ENCODE measurements at places on chromosomes 4 and X.

DNA sequence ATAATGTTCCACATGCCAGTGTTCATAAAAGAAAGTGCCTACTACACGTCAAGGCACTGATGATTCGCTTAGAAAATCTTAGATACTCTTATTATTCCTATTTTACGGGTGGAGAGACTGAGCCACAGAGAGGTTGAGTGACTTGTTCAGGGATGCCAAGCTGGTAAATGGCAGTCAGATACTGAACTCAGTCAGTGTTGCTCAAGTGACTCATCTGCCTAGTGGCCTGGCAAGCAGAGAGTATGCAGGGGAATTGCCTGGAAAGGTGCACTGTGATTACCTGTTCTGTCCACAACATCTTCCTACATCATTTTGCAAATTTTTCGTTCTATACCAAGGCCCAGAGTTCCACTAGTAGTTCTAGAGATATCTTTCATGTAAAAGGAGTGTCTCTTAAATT, 68.4 kb downstream of the RAPGEF2 start:
- no peak for DNase-seq

DNA sequence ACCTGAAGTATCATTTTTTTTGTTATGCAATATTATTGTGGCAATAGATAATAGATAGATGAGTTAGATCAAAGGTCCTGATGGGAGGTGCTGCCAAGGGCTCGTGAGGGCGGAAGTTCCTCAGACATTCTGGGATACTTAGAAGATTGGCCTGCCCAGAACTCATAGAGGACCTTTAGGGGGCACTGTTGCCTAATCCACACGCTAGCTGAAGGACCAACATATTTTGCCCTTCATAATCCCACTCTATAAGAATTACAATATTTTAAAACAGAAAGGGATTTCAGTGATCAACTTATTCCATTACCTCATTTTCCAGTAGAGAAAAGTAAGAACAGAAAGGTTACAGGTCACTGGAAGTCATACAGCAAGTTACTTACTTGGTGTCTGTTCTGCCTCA, 22.9 kb upstream of the COX7B2 start:
- DNase-seq = no peak

GRCh38 chr4:38673130-38673978, 9.4 kb downstream of the KLF3 start:
- DNase-seq = no peak

DNA sequence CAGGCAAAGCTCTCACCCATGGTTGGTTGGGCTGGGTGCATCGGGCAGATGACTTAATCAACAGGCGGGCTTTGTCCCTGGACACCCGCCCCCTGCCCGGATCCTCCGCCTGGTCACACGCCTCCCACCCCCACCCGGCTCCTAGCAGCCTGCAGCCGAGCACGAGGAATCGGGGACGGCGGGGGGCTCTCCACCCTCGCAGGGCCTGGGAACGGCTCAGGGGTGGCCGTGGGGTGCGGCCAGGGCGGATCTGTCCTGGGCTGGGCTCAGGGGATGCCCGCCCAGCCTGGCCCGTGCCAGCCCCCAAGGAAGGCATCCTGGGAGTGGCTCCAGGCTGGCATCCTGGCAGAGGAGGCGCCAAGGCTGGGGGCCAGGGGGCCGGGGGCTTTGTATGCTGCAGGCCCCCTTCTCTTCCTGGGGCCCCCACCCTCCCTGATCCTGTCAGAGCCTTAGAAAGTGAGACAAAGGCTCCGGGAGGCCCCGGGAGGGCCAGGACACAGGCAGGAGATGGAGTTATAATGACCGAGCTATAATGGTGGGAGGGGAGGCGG, 32.5 kb upstream of the FGFR3 start:
- no peak for DNase-seq

- DNase-seq = peak; percentile 79
Measured at GRCh38 chr4:128355305-128355704, 67.7 kb upstream of the PGRMC2 start.

DNA sequence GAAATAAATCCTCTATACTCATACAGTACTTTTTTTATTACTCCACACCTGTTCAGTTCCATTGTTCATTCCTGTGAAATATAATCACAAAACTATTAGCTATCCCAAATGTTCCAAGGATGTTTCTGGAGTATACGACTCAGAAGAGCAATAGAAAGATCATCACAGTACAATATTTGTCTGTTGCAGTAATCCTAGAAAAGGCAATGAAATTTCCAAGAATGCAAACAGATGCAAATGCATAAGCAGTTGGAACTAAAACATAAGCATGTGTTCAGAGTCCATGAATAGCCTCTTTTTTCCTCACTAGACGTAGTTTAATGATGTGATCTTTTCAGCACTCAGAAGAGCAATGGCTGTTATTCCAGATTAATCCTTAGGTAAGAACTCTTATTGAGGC, 55.2 kb downstream of the RTL3 start:
- DNase-seq = no peak

DNA sequence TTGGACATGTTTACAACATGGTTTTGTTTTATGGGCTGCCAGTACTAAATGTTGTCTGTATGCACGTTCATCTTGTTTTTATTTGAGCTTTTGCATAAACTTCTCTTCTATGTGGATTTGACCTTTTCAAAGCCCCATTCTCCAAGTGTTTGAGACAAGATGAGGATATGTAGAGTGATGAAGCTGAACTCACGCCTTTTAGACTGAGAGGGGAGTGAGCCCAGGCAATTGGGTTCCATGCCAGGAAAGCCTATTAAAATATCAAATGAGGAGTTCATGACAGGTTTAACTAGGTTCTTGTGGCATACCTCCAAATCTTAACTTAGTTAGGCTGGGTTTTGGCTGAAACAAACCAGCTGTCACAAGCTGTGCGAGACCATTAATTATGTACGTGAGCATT, 170.4 kb upstream of the LDB2 start:
- DNase-seq = no peak
